ENCODE measurements at places on chromosomes 3 and 15. TPM values are rescaled to one million over a fixed set of nuclear protein-coding genes. Genes with fewer than 3 reads are reported as not detected.

DNA sequence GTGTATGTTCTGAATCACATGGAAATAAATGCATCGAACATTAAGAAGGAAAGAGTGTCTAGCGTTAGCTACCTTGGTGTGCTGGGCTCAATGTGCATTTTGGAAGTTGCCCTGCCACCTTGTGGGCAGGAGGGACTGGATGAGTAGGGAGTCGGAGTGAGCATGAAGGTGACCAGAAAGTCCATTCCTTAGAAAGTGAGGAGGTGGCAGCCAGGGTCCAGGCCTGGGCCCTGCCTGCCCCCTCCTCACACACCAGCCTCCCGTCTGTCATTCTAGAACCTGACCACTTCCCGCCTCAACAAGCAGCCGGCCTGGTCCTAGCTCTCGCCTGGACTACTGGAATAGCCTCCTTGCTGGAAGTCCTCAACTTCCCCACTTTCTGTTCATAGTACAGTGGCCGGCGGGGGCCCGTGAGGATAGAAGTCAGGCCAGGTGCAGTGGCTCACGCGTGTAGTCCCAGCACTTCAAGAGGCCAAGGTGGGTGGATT lies 10.2 kb upstream of the GATA2 start:
- no peak for DNase-seq

GRCh38 chr3:184561913-184562877 lies 610 bp downstream of the EPHB3 start:
- no peak for DNase-seq

DNA sequence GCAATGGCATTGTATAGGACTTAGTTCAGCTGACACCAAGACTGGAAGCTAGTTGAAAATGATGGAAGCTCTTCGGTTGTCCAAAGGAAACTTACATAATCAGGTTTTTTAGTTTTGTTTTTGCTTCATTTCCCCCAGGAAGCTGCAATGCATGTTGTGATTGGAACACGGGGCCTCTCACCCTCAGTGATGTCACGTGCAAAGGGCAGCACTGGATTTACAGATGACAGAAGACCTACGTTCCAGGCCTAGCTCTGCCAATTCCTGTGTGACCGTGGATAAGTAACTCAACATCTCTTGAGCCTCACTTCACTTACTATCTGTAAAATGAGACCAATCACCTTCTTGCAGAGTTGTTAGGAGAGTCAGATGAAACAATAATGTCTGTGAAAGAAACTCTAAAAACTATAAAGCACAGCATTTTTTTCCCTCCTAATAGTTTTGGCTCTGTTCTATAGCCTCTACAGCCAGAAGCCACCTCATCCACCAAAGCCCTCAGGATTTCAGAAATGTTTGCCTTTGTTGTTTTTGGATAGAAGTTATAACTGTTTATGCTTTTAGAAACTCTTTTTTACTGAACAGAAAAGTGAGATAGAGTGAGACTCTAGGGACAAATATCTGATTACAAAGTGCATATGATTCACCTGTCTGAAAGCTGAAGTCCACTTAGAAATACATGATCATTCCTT lies 4.6 kb downstream of the RBSN start:
- no peak for DNase-seq

GRCh38 chr3:99211309-99211708 lies 309.8 kb upstream of the DCBLD2 start:
- DNase-seq = no peak

GRCh38 chr15:47363653-47364052 lies 353.7 kb upstream of the SEMA6D start:
- no peak for DNase-seq

CACNA2D3 gene
- total RNA-seq = 1.2 TPM

DISP2 gene
- total RNA-seq = 0.79 TPM

MYZAP gene
- total RNA-seq = 8.3 TPM

GRCh38 chr3:184314363-184314699 lies at the start of gene EIF4G1:
Gene EIF4G1, plus strand, starts transcription at chr3:184314606. Its CDS starts 1,191 bp downstream, at chr3:184315797.
- DNase-seq = peak; percentile 93

GRCh38 chr15:97995192-97995591 lies 34.7 kb downstream of the ARRDC4 start:
- DNase-seq = no peak

GRCh38 chr15:65556622-65557021 lies 26.4 kb downstream of the HACD3 start:
- DNase-seq = no peak

DNA sequence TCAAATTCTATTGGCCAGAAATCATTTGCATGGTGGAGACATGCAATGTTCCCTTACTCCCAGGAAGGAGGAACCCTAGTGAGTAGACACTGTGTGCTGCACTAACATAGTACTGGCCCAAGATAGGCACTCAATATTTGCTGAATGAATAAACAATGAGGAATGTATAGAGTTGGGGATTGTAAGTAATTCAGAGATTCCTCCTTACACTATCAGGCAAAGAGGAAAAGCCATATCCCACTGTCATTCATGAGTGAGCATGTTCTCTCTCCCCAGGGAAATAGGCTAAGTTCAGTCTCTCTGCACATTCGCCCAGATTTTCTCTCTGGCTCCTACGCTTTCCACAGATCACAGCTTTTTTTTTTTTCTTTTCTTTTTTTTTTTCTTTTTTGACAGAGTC lies 154.9 kb upstream of the WNT5A start:
- DNase-seq = no peak

GRCh38 chr15:95291898-95292472 lies 1038.5 kb upstream of the NR2F2 start:
- peak; percentile 20 for DNase-seq

DNAH1 gene
- 5.4 TPM for total RNA-seq

KIF23 gene
- total RNA-seq = 21.4 TPM

GRCh38 chr3:69357196-69357595 lies 28.7 kb downstream of the FRMD4B start:
- no peak for DNase-seq

TMEM207 gene
- not detected for total RNA-seq

DNA sequence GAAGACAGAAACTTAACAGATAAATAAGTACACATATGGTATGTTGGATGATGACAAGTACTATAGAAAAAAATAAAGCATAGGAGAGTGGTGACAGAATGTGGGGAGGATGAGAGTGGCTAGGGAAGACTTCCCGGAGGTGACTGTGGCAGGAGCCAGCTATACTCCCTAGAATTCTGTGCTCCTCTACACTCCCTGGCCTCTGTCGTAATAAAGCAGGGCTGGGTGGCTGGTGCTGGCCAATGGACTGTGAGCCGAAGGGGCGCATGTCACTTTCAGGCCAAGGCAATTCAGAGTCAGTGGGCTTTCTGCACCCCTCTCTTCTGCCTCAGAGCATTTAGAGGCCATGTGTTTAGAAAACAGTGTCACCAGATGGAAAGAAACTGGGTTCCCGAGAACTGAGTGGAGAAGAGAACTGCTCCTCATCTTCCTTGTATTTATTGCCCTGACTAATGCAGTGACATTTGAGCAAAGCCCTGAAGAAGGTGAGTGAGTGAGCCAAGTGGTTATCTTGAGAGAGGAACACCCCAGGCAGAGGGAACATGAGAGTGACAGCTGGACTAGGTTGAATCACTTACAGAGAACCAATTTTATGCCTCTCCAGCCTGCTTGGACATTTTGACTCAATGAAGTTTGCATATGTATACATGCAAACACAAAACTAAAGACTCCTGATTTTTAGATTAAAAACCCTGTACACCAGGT lies 5.2 kb upstream of the VPS8 start:
- DNase-seq = no peak

- DNase-seq = no peak
Observed at GRCh38 chr15:81227716-81228115, 31.0 kb downstream of the IL16 start.

DNA sequence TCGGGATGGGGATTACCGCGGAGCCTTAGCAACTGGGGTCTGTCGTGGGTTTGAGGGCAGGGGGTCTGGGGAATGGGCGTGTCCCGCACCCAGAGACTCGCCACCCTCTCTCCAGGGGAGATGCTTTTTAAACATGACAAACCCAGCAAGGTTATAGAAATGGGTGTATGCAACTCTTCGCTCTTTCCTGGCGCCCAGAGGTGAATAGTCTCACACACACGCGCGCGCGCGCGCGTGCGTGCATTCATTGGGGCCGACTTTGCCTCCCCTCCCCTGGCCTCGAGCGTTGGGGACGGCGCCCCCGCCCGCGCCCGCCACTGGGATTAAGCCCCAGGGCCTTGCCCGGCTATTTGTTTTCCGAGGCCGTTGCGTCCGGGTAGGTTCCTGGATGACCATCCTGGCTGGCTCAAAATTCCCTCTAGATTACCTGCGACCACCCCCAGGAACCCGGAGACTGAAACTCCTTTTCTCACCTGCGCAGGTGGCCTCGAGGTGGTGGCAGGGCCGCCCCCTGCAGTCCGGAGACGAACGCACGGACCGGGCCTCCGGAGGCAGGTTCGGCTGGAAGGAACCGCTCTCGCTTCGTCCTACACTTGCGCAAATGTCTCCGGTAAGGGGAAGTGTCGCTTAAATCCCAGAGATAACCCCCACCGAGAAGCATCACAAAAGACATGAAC lies 777 bp downstream of the GPR160 start:
- DNase-seq = no peak

- peak; percentile 66 for DNase-seq
Observed at GRCh38 chr15:101615986-101616848, 36.0 kb downstream of the TM2D3 start.

DNA sequence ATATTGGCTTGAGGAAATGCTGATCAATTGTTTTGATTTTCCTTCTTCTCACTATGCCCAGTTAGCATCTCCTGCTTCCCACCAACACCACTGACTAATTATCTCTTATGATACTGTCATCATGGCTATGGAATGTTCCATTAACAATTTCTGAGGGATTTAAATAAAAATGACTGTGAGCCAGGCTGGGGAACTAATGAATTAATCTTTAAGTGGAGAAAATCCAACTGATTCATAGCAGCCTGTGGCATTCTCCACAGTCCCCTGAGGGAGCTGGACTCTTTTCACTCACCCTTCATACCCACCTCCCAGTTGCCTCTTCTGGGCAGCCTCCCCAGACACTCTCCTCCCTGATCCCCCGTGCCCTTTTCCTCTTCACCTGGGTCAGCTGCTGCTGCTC lies 353.6 kb downstream of the CLSTN2 start:
- no peak for DNase-seq

GRCh38 chr3:143875546-143875945 lies 27.3 kb upstream of the SLC9A9 start:
- no peak for DNase-seq

SGO1 gene
- 4.4 TPM for total RNA-seq

GRCh38 chr3:194320744-194321243 lies 30.3 kb downstream of the CPN2 start:
- DNase-seq = no peak

GRCh38 chr3:153901152-153901551 lies 220.0 kb upstream of the ARHGEF26 start:
- peak; percentile 6 for DNase-seq

DNA sequence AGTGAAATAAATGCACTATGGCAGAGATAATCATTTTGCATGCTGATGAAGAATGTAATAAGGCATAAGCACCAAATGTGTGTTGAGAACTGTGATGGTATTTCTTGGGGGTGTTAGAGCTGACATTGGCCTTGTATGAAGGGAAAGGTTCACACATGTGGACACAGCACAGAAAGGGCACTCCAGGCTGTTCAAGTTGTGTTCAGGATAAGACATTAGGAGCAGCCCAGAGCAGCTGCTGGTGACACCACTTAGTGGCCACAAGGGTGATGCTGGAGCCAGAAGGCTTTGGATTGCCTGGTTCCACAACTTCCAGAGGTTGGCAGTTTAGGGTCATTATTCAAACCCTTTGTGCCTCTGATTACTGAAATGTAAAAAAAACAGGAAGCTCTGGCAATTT lies 155.4 kb downstream of the GOLGA6L6 start:
- DNase-seq = no peak

Measured in skin of body (tissue), 3 donors.